NCI-H82 (cell line): ENCODE measurements at places on chromosomes 12 and 14.

- peak; percentile 40 for DNase-seq
Measured at GRCh38 chr12:14408208-14408607, 42.7 kb downstream of the ATF7IP start.

- DNase-seq: peak; percentile 78
Measured at GRCh38 chr12:124259154-124260066, 35.5 kb upstream of the RFLNA start.

GRCh38 chr14:66135831-66136230 lies 350.3 kb upstream of the CCDC196 start:
- DNase-seq: no peak

DNA sequence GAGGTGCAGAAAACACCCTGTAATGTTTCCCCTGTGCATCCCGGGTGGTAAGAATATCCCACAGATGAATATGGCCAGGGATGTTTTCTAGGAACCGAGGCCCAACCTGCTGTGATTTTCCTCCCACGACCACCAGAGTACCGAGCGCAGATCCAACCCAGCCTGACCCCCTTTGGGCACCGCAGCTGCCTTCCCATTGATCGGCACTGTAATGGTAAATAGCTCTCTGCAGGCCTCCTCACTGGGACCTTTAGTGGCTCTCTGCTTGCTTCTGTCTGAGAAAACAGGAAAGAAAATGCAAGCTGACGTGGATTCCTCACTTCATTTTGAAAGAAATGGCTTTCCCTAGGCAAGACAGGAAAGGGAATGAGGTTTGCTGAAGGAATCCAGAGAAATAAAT lies 2.4 kb upstream of the RAB15 start:
- no peak for DNase-seq

GRCh38 chr12:28793581-28794151 lies 355.4 kb upstream of the FAR2 start:
- no peak for DNase-seq

DNA sequence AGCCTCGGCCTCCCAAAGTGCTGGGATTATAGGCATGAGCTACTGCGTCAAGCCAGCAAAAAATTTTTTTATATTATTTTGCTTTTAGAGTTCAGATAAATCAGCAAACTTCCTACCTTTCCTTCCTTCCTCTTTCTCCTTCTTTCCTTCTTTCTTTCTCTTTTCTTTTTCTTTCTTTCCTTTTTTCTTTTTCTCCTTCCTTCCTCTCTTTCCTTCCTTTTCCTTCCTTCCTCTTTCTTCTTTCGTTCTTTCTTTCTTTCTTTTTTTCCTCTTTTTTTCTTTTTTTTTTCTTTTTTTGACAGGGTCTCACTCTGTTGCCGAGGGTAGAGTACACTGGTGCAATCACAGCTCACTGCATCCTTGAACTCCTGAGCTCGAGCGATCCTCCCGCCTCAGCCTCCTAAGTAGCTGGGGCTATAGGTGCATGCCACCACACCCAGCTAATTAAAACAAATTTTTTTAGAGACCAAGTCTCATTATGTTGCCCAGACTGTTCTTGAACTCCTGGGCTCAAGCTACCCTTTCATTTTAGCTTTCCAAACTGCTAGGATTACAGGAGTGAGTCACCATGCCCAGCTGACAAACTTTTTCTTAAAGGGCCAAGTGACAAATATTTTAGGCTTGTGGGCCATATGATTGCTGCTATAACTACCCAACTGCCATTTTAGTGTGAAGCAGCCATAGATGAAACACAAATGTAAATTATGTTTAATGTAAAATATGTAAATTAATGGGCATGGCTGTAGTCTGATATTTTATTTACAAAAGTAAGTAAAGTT lies 7.1 kb upstream of the WASHC4 start:
- DNase-seq: no peak
